ENCODE measurements at places on chromosomes 13 and 19.
A peak's percentile ranks its signal among the peaks of the same experiment; 100 is the strongest.

DNA sequence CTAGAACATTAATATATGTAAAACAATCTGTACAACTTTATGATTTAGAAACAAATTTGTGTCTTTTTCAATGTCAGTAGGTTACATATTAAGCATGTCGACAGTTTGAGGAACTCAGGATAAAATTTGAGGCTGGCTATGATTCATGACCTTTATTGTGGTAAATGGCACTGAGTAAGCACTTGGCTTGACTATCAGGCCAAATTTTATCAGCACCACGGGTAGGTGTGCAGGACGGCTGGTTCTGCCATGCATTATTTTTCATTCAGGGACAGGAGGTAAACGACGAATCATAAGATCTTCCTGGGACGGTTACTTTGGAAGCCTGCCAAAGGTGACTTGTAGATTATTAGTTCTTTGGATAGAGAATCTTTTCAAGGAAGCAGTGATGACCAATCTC, 19.9 kb upstream of the CYP4F8 start:
- DNase-seq = no peak

GRCh38 chr13:57627663-57628062, 3.9 kb upstream of the PCDH17 start:
- no peak for DNase-seq

- DNase-seq = peak; percentile 75
These were observed 15.2 kb downstream of the TPT1 start for GRCh38 chr13:45325806-45326205.

- DNase-seq = no peak
These were observed 13.0 kb downstream of the OR7A5 start for GRCh38 chr19:14821937-14822336.

DNA sequence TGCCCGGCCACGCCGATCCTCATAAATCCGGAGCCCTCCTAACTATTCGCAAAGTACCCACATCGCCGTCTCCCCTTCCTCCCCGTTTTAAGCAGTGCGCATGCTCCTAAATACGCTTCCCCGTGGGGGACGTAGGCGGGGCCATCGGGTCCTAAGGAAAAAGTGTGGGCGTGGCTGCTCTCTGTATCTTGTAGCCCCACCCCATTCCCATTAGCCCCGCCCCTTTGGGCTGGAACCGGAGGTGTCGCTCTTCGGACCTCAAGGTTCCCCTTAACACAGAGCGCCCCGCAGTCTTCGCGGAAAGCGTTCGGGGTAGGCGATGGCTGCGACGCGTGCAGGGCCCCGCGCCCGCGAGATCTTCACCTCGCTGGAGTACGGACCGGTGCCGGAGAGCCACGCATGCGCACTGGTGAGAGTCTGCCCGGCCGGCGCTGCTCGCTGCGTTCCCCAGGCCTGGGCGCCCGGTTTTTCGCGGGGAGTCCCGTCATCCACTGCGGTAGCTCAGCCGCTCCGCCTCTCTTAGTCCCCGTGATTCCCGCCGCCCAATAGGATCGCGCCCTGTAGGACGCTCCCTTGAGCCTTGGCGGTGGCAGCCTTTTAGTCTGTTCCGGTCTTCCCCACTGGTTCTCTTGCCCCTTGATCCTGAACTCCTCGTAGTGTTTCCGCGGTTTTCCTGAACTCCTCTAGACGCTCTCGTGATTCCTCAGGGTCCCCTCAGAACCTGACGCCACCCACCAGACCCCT, at the start of gene ALDH16A1:
Gene ALDH16A1 (plus strand): TSS at position 213 of the 744 bp plus-strand sequence. CDS start 107 bp downstream, at position 320.
- peak; percentile 84 for DNase-seq

DNA sequence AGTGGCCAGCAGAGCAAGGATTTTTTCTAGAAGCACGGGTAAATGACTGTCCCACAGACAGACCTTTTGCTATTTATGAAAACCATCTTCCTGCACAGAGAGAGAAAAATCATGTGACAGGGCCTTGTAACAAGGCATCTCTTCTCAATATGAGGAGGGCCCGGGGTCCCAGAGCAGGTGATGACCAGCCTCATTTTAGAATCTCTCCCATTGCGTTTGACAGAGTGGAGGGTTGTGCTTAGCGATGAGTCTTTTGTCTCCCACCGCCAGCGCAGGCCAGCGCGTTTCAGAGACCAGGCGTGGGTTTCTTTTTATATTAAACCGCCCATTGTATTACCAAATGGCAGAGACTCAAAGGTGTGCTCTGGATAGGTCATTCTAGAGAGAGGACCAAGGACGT, 97.4 kb upstream of the UBL3 start:
- DNase-seq = no peak

DNA sequence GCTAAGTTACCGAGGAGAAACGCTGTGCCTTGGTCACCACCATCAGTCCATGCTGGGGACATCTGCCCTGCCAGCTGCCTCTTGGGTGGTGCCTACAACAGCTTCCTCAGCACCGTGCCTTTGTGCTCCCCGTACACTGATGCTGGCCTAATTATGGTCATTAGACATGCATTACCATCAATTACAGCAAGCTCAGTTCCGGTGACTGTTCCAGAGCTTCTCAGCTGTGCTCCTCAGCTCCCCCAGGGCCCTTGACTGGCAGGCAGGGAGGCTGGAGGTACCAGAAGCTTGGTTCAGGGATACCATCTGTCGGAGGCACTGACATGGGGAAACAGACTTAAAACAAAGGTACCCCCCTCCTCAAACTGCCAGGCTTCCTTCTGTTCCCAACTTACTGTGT, 40.2 kb downstream of the CILP2 start:
- no peak for DNase-seq

- DNase-seq = no peak
These were observed 1095.8 kb downstream of the UQCRFS1 start for GRCh38 chr19:28117143-28117542.

DNA sequence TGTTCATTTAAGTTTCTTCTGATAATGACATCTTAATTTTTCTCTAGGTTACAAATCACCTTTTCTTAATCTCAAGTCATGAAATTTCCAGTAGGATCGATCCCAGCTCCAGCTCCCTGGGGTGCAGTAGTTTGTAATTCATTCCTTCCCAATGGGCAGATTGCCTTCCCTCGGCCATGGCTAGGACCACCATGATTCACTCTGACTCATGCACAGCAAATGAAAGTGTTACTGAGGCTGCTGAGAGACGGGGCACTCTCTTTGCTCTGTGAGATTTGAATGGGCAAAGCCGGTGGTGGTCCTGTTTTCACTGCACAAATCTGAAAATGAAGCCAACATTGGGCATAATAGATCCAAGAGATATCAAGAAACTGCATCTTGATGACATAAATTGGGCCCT, 202.8 kb upstream of the IRS2 start:
- DNase-seq = no peak

GRCh38 chr13:36709136-36709890, 35.5 kb downstream of the SERTM1 start:
- DNase-seq = no peak

GRCh38 chr19:1214862-1215731, 9.5 kb downstream of the STK11 start:
- no peak for DNase-seq

DNA sequence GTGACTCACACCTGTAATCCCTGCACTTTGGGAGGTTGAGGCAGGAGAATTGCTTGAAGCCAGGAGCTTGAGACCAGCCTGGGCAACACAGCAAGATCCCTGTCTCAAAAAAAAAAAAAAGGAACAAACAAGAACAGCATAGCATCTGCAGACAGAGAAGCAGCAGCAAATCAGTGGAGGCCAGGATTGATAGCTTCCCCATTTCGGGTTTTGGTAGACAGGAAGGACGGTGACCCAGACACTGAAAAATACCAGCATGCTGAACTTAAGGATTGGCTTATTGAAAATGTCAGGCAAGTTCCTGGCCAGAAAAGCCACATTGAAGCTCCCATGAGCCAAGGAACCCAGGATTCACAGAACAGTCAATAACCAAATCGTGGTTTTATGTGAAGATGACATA, 3.0 kb downstream of the ZNF490 start:
- DNase-seq = no peak

GRCh38 chr13:79679334-79679733, 198.4 kb downstream of the NDFIP2 start:
- peak; percentile 41 for DNase-seq

DNA sequence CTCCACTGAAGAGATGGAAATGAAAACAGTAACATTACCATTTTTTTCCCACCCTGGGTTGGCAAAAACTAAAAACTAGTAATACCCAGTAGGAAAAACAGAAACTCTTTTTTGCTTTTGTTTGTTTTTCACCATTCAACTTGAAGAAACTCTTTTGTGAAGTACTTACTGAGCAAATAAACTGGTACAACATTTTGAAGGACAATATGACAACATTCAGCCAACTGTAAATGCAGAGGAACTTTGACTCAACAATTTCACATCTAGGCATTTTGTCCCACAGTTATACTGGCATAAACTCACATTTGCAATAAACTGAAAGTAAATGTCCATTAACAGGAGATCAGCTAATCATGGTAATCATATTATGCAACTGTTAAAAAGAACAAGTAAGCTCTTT, 152.5 kb downstream of the RNF17 start:
- no peak for DNase-seq

DNA sequence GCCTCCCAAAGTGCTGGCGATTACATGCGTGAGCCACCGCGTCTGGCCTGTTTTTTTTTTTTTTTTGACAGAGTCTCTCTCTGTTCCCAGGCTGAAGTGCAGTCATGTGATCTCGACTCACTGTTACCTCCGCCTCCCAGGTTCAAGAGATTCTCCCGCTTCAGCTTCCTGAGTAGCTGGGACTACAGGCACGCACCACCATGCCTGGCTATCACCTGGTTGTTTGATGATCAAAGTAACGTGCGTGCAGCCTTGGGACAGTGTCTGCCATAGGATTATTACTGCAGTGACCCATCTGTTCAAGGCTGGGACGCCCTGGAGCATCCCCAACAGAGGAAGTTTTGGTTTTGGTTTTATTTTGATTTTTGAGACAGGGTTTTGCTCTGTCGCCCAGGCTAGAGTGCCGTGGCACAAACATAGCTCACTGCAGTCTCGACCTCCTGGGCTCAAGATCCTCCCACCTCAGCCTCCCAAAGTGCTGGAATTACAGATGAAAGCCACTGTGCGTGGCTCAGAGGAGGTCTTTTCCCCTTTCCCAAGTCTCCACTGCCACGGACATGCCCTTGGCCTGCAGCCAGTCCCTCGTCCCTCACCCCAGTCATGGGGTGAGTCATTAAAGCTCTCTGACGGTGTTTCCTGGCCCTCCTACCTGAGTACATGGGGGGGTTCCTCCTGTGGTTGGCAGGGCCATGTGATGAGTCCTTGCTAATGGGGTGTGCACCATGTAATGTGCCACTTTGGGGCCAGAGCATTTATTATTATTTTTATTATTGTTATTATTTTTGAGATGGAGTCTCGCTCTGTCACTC, 65.6 kb downstream of the IER2 start:
- DNase-seq = no peak

GRCh38 chr13:101242720-101243119, 173.6 kb downstream of the NALCN start:
- no peak for DNase-seq

- no peak for DNase-seq
These were observed 1.9 kb downstream of the SYDE1 start for GRCh38 chr19:15108845-15109767.

GRCh38 chr19:11813703-11814028, 407 bp upstream of the ZNF440 start:
- no peak for DNase-seq

DNA sequence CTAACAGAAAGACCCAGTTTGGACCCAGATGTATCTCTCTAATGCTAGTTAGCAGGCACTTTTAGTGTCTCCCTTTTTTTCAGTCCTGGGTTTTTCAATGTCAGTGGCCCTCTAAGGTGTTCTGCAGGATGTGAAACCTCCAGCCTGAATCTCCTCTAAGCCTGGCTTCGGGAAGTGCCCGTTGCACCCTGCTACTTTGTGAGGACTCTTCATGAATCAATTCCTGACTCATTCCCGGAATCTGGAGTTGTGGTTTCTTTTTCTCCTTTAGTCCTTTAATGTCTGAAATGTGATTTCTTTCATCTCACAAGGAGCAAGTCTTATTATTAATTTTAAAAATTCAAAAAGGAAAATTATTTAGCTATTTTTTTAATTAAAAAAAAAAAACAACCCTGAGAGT, 116.0 kb downstream of the ZNF536 start:
- DNase-seq = no peak

DNA sequence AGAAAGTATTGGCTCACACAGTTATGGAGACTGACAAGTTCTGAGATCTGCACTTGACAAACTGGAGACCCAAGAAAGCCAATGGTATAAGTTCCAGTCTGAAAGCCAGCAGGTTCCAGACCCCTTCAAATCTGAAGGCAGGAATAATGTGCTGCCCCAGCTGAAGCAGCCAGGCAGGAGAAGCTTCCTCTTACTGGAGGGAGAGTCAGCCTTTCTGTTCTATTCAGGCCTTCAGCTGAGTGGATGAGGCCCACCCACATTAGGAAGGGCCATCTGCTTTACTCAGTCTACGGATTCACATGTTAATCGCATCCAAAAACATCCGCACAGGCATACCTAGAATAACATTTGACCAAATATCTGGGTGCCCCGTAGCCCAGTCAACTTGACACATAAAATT, 8.2 kb upstream of the VWA8 start:
- DNase-seq = no peak

GRCh38 chr13:60590800-60591747, 194.1 kb downstream of the TDRD3 start:
- DNase-seq = no peak

DNA sequence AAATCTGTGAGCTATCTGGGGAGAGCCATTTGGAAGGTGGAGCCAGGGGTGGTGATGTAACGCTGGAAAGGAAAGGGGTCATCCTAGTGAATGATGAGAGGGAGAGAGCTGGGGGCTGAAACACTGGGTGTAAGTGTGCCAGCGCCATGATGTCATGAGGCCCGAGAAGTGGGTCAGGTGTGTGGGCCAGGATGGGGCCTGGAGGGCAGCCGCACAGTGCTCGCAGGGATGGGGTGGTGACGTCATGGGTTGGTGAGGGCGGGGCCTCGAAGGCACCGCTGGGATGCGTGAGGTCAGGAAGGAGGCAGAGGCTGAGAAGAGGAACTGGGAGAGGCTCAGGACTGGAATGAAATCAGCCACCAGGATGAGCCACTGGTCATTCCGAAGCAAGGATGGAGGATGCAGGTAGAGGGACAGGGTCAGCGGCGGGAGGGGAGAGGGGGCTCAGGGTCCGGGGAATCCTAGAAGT, 4.4 kb downstream of the CCDC61 start:
- DNase-seq = no peak

- no peak for DNase-seq
These were observed 107.9 kb downstream of the IRS2 start for GRCh38 chr13:109678459-109678858.

DNA sequence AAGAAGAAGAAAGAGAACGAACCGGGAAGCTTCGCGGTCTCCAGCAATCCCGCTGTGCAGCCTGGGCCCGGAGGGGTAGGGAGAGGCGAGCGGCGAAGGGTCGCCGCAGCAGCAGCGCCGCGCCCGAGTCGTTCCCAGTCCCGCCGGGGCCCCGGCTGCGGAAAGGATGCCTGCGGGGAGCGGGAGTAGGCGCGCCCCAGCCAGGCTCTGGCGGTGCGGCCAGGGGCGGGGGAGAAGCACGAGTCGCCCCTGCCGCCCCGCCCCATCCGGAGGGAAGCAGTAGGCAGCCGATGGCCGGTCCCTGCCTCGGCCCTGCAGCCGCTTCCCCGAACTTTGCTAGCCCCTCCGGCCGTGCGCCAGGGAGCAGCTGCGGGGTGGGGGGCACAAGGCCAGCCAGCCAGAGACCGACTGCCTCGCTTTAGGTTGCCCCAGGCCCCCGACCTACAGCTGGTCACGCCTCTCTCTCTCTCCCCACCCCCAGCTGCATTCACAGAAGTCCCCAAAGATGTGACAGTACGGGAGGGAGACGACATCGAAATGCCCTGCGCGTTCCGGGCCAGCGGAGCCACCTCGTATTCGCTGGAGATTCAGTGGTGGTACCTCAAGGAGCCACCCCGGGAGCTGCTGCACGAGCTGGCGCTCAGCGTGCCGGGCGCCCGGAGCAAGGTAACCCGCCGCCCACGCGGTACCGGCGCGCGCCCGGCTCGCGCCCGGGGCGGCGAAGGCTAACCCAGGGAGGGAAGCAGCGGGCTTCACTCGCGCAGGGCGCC, 1.1 kb downstream of the VSTM2B start:
- DNase-seq = no peak
